ENCODE measurements at places on chromosomes 3 and 15.

- no peak for DNase-seq
These were observed 92.9 kb downstream of the TPRA1 start for GRCh38 chr3:127497676-127498075.

DNA sequence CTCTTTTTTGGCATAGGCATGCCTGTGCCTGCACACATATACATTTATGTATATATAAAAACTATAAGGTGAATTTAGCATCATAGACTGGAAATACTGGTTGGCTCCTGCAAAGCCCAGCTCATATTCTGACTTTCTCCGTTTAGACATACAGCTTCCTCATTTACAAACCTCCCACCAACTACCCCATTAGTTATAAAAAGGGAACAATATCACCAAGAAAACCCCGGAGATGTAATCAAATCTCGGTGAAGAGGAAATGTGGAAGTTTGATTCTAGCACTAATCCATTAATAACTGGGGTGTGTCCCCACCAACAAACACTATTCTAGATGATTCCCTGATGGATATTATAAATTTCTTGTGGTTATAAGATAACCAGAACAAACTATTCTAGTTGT lies 517.7 kb upstream of the TBL1XR1 start:
- DNase-seq, result no peak

DNA sequence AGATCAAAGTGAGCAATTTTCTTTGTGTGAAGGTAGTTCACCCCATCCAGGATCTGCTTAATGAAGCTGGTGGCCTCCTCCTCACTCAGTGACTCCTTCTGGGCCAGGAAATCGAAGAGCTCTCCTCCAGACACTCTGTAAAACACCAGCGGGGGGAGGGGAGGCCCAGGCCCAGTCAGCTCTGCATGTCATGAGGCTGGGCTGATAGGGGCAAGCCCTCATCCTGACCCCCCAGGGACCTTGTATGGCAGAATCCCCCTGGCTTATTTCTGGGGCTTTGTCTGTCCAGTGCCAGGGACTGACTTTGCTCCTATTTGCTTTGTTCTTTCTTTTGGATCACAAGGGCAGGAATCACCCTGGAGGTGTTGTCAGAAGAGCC lies 74.9 kb downstream of the DAPK2 start:
- DNase-seq, result no peak

- no peak for DNase-seq
These were observed 598.4 kb downstream of the FGF12 start for GRCh38 chr3:192128922-192129321.

- DNase-seq, result no peak
These were observed 32.8 kb downstream of the POC1A start for GRCh38 chr3:52121464-52121805.

- DNase-seq, result peak; percentile 64
These were observed 14.9 kb downstream of the PLEKHO2 start for GRCh38 chr15:64856429-64857145.

DNA sequence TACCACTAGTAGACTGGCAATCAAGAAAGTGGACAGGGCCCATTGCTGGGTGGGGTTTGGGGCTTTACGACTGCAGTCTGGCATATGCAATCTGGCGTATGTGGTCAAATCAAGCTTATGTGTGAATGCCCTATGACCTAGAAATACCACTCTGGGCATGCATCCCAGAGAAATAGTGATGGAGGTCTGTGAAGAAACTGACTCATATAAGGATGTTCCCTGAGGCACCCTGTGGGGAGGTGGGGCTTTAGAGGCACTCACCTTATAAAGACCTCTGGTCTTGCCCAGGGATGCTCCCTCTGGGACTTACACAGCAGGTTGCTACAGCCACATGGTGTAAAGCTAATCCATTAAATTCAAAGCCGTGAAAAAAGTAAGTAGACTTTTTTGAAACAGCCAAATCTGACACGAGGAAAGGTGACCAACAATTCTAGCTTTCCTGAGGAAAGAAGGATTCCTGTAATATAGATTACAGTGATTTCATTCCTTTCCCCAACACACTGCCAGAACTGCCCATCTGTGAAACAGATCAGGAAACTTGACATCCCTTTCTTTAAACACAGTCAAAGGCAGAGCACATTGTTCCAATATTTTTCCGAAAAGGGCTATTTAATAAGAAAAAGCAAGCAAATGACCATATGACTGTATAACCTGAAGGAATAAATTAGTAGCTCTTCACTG lies 13.6 kb downstream of the RARRES1 start:
- no peak for DNase-seq

GRCh38 chr3:117748131-117748530 lies 1038.6 kb downstream of the TUSC7 start:
- DNase-seq, result no peak

DNA sequence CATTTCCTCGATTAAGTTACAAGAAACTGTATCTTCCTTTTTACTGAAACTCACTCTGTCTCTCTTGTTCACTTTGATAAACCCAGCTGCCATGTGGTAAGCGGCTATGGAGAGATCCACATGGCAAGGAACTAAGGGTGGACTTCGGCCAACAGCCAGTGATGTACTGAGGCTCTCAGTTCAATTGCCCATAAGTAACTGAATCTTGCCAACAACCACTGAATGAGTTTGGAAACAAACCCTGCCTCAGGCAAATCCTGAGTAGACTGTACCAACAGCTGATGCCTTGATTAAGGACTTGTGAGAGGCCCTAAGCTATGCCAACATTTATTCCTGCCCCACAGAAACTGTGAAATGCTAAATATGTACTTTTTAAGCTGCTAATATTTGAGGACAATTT lies 433.5 kb downstream of the PLOD2 start:
- no peak for DNase-seq

DNA sequence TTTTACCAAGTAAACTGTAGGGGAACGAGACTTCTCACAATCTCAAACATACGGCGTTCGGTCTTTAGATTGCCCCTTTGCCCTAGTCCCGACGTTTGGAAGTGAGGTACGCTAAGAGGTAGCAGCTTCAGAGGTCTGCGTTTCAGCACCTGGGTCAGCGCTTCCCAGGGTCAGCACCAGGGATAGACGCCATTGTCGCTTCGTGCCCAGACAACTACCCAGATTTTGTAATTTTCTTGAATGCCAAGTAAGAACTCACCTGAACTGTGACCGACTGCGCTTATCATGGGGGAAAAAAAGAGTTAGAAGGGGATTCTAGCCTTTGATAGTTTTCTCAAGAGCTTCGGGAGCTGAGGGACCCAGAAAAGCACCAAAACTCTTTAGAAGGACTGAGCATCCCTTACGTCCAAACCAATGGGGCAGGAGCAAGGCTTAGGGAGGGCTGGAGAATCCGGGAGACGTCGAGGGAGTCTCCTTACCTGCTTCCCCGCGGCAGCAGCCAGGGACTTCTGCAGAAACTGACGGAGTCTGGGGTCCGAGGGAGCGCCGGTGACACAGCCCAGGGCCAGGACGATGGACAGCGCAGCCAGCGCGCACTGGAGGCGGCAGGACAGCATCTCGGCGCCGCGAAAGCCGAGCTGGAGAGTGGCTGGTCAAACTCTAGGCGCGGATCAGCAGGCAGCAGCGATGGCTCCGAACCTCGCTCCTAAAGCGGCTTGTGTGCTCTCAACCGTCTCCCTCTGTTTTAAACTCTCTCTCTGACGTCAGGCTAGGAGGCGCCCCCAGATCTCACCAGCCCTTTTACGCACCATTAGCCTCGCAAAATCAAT lies at the start of gene SST:
Gene SST (minus strand): TSS at position 720 of the 830 bp plus-strand sequence. CDS start 103 bp downstream, at position 617.
- DNase-seq, result peak; percentile 92

DNA sequence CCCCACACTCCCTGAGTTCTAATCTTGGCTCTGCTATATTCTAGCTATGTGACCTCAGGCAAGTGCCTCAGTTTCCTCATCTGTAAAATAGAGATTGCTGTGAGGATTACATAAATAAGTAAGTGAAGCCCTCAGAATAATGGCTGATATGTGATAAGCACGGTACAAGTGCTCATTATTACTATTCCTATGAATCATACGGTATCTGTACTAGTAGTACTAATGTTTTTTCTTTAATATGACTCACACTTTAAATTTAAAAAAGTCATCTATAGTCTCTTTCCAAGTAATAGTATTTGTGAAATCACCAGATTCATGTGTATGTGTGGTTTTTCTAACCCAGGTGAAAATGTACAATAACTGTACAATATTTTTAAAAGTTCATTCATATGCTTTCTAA lies 58.7 kb downstream of the CLDN11 start:
- no peak for DNase-seq

DNA sequence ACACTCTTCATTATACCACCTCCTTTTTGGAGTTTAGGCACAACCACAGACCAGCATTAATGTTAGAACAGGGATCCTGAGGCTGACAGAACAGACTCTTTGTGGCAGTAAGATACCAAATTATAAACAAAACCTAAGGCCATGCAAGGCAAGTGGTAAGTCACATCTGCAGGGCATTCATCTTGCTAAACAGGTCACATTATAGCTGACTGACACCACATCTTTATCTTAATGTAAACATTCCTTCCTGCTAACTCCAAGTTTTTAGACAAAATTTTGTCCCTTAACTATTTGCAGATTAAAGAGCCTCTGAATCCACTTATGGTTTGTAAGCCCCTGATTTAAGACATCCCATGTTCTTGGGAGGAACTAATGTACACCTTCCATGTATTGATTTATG lies 500.6 kb downstream of the PYDC2 start:
- DNase-seq, result no peak

DNA sequence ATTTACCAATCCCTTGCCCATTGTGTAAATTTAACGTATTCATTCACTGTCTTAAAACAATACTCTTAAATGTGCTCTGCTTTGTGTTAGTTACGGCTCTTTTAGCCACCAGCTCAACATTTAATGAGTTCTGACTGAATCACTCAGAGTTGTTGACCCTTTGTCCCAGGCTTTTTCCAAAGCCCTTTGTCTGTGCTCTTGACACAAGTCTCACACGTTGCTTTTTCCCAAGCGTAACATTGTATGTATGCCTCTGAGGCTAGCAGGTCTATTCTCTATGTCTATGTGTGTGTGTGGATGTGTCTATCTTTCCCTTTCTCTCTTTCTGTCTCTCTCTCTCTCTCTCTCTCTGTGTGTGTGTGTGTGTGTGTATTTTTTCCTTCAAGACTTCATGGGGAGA lies 435.4 kb upstream of the GOLIM4 start:
- peak; percentile 90 for DNase-seq

DNA sequence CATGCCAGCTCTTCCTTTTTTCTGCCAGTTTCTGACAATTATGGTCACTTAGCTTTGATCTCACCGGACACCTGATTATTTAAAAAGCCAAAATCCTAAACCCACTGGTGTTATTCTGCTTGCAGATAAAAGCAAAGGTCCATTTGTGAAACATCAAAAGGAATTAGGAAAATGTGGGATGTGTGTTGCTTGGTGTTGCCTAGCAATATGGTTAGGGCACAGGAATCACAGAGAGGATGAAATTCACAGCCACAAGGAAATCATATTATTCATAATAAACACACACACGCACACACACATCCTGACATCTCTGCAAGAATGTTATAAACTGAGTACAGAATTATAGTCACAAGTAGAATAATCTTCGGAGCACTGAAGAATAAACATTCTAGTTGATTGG lies 89.3 kb upstream of the BHLHE40 start:
- DNase-seq, result no peak

DNA sequence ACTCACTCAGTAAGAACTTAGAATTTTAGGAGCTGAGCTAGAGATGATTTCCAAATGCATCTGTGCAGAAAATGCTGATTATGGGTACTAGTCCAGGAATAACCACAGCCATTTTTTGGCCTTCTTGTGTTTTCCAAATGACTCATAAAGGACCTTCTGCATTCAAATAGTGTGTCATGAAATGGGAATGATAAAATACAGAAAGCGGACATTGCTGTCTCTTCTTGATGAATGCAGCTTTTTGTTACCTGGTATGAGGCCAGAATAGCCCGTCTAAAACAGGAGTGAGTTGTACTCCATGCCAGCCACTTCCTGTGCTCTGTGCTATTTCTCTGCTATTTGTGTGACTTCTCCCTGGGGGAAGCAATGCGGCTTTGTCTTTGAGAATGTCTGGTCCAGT lies 20.5 kb upstream of the FRMD5 start:
- DNase-seq, result no peak

- DNase-seq, result no peak
These were observed 25.8 kb downstream of the KLHL6 start for GRCh38 chr3:183529717-183530116.

GRCh38 chr15:51576911-51577500 lies 45.6 kb downstream of the DMXL2 start:
- no peak for DNase-seq

DNA sequence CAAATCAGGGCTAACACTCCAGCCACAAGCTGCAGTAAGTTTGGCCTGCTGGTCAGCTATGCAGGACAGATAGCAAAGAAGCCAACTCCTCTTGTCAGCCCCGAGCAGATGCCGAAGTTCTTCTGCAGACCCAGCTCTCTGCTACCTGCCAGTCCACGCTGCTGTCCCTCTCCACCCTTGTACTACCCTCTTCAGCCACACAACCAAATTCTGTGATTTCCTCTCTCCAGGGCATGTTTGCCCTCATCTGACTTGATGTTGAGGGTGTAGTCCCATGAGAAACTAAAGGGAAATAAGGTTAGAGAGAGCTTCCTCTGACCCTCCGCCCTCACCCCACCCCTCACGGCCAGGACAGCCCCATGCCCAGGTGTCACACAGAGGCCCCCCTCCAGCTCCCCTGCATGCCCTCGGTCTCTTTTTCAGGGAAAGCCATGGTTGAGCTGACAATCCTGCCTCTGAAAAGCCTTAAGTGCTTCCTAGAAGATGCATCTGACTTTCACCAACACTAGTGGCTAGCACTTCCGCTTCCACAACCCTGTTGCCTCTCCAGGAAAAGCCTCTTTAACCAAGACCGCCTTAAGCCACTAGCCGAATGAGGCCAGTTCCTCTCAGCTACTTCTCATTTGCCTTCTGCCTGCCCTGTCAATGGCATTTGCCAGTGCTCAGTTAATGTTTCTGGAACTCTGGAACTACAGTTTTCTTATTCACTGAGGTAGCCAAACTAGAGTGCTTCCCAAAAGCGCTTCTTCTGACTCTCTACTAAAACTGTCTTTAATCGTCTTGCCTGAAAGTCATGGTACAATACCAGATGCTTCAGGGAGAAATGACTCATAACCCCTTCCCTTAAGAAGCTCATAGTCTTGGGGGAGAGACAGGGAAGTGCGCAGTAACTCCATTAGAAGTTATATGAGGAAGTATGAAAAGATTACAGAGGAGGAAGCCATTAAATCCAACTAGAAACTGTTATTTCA lies 300.4 kb upstream of the STT3B start:
- DNase-seq, result no peak

- peak; percentile 70 for DNase-seq
These were observed 1030.4 kb upstream of the CADM2 start for GRCh38 chr3:83928391-83928790.

- no peak for DNase-seq
These were observed 265.0 kb upstream of the GADL1 start for GRCh38 chr3:31159331-31160039.

DNA sequence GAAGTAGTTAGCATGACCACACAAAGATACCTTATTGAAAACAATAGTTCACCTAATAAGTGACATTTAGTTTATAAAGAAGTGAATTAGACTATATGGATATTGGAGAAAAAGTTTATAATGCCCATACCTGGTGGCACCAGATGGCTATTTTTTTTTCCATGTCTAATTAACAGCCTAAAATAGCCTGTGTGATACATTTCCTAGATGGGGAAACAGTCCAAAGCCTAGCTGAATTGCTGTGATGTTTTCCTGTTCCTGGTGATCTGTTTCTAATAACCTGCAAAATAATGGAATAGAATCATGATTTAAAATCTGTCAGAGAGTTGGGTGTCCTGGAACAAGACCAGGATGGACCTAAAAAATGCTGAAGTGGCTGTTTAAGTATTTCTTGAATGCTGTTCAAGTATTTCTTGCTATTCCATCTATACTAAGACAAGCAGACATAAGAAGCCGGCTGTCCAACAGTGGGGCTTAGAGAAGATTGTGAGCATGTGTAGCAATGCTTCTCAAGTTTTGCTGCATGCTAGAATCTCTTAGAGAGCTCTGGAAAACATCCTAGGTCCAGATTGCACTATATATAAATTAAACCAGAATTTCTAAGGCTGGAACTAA lies 31.3 kb downstream of the LRRC3B start:
- DNase-seq, result no peak

Data from neural progenitor cell (in vitro differentiated cells).